ENCODE measurements at places on chromosomes 6 and 20. TPM values are rescaled to one million over a fixed set of nuclear protein-coding genes. Genes with fewer than 3 reads are reported as not detected.
A peak's percentile ranks its signal among the peaks of the same experiment; 100 is the strongest.

DNA sequence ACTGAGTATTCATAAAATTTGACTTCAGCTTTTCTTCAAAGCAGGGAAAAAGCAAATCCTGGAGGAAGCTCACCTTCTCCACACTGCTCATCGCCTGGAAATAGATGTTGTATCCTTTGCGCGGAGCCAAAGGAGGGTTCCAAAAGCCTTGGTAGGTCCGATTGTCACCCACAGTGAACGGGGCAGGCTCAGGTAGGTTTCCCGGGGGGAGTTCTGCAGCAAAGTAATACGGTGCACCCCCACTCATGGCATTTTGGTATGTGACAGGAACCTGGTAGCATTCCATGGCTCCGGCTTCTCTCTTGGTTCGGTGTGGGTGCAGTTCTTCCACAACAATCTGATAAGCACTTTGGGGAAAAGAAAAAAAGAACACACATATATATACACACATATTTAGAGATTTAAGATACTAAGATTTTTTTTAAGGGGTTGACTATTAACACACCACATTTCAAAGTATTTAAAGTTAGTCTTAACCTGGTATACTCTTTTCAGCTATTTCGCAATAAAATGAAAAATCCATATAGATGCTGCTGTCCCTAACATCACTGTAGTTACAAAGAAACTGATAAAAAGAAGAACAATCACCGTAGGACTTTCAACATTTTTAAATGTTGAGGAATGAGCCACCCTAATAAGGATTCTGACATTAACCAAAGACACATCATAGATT lies 166.7 kb upstream of the THEMIS start:
- no peak for DNase-seq

DNA sequence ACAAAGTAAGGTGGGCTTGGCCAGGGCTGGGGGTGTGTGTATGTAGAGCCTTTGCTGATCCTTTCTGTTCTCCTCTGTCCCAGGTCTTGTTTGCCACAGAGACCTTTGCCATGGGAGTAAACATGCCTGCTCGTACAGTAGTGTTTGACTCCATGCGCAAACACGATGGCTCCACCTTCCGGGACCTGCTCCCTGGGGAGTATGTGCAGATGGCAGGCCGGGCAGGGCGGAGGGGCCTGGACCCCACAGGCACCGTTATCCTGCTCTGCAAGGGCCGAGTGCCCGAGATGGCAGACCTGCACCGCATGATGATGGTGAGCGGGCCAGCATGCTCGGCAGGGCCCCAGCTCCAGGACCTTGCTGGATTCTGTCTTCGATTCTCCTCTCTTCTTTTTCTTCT lies 6.2 kb downstream of the DXO start:
- DNase-seq = no peak

GRCh38 chr6:26295691-26296555 lies 69.1 kb upstream of the BTN3A2 start:
- DNase-seq = peak; percentile 79

GRCh38 chr6:19562468-19562867 lies 274.7 kb upstream of the ID4 start:
- DNase-seq = no peak

DNA sequence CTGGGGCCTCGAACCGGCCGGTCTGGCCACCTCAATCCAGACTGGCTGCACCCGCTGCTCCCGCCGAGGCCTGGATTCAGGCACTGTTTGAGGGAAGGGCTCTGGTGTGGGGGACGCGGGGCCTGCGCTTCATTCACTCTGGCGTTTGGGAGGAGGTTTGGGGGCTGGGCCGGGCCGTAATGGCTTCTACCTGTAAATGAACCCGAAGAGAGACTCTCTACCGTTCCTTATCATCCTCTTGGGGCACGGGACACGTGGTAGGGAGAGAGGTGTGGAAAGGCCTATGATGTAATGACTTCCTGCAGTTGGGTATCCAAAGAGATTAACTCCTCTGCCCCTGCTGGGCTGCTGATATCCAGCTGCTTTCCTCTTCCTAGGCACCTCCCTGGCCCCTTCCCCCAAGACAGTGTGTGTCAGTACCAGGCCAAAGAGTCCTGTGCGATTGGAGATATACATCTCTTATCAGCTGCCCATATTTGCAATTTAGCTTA lies 1.8 kb downstream of the FOXO3 start:
- DNase-seq = peak; percentile 66

DNA sequence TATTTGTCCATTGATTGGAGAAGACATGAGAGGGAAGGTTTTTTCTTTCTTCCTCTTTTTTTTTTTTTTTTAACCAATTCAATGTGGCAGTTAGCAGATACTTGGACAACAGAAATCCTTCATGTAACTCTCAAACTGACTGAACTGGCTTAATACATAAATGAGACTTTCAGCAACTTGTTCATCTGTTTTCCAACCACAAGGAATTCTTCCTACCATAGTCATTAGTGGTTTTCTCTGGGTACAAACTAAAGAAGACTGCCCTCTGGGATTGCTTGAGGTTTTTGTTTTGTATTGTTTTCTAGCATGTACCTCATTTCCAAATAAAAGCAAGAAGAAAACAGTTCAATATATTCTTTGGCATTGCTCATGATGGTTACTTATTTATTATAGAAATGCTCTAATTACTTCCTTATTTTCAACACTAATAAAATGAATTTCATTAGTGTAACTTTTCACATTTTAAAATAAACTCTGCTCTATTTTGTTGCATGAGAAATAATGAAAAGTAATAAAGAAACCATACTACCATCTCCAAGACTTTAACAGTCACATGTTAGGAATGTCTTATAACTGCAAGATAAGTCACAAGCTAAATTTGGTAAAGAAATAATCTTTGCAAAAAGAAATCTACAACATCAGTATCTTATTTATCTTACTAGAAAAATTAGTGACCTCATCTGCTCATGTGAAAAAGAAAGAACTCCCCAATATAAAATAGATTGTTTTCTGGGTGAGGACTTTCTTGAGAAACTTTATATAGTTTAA lies 52.0 kb downstream of the ME1 start:
- peak; percentile 80 for DNase-seq

GRCh38 chr6:25874822-25875562 lies 949 bp upstream of the SLC17A3 start:
- DNase-seq = no peak

GRCh38 chr6:39256294-39256940 lies 27.1 kb upstream of the KCNK5 start:
- DNase-seq = no peak

DNA sequence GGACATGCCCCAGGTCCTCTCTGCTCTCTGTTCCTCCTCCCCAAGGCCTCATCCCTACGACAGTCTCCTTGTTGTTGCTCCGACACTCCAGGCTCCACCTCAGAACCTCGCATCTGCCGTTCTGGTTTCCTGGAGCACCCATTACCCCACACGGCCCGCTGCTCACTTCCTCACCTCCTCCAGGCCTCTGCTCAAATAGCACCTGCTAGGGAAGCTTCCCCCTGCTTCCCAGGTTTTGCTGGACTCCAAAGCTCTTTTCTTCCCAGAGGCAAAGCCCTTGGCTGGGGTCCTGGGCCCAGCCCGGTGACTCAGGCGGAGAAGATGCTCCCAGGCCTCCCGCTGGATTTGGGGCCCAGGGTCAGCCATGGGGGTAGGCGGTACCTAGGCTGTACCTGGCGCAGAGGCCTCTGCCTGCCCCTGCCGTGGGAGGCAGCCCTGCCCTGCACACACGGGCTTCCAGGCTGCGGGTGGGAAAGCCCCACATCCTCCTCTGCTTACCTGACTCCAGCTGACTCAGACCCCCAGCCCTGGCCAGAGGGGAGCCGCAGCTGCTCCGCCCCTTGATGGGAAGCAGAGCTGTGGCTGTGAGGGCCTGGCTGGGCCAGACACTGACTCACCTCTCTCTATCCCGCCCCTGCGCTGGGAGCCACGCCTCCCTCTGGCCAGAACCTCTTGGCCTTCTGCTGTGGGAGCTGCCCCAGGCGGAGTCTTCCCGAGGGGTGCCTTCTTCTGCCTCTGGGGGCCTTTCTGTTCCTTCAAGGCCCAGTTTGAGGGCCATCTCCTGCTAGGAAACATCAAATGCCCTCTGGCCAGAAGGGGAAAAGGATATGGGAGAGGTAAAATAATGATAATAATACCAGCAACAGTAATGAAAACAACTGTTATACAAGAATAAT lies 130.5 kb downstream of the CEBPB start:
- peak; percentile 84 for DNase-seq

DNA sequence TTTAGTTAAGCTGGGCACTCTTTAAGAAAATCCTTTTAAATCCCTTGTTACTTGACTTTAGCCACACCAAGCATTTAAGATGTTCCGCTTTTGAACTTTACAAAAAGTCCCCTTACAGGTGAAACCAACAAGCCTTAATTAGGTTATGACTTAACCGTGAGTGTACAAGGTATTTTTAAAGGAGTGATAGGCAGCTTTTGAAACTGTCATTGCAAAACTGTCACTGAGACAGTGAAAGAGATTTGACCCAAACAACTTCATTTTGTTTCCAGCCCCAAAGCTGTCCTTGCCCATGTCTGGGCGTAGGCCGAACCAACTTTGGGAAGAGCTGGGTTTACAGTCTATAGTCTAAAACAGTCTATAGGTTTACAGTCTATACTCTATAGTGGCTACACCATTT lies 305.4 kb downstream of the FARS2 start:
- no peak for DNase-seq

DNA sequence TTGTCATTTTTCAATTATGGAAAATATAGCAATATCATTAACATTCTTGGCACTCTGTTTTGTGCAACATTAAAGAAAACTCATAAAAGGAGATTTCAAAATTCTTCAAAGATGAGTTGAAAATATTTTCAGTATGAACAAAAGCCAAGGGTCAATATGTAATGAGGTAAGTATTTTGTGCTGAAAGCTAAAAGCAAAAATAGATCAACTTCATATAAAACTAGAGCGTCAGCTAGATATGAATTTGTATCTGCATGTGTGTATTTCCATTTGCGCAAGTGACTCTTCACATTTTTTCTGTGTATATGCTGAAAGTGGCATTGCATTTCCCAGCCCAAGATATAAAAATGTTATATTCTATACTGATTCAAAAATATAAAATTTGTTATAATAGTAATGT lies 492.1 kb upstream of the EYS start:
- DNase-seq = no peak

METTL24 gene
- not detected for total RNA-seq

SNAI1 gene
- 6.8 TPM for total RNA-seq

BTNL2 gene
- total RNA-seq = not detected

GABRR1 gene
- total RNA-seq = not detected

SLC18B1 gene
- total RNA-seq = 4.8 TPM

KCNK5 gene
- total RNA-seq = not detected

All from HFFc6 (cell line).